ENCODE measurements at places on chromosomes 13 and 19.

GRCh38 chr19:51810223-51810622 lies 15.3 kb downstream of the FPR3 start:
- no peak for DNase-seq

DNA sequence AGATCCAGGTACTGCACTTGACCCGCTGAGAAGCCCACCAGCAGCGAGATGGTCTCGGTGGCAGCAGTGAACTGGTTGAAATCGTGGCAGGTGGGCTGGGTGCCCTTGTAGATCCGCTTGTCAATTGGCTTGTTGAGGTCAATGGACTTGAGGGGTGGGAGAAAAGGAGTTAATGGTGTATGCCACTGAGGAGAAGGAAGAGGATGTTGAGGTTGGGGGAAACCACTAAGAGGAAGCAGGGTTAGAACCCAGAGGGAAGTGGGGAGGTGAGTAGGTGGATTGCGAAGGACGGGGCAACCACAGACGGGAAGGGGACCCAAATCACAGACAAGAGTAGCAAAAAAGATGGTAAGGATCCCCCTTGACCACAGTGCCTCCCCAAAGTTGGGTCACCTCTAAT lies 1.7 kb downstream of the DMWD start:
- DNase-seq = no peak

DNA sequence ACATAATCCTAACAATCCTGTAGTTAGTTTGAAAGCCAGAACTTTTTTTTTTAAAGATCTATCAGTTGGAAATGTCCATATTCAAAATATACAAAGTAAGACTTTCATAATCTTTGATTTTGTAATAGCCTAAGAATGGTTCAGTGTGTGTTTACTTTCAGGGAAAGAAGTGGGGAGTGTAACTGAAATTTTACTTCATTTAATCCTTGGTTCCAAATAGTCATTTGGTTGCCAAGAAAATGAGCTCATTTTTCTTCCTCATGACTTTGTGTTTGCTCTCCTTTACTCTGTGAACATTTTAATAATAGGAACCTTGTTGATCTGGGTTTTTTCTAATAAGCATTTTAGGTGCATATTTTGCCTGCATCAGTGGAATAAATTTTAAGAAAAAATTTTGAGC lies 278.8 kb downstream of the SLITRK6 start:
- DNase-seq = no peak

DNA sequence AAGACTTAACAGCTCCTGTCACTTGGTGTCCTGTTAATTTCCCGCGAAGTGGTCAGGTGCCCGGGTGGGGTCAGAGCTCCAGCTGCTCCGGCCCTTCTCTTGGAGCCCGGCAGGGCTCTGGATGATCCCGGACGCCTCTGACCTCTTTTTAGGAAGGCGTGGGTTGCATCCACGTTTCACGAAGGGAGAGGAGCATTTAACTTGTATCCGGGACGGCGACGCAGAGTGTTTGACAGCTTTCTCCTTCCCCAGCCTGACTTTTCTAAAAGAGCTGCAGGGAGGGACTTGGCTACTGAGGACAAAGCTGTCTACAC lies 656 bp downstream of the ZNF155 start:
- no peak for DNase-seq

DNA sequence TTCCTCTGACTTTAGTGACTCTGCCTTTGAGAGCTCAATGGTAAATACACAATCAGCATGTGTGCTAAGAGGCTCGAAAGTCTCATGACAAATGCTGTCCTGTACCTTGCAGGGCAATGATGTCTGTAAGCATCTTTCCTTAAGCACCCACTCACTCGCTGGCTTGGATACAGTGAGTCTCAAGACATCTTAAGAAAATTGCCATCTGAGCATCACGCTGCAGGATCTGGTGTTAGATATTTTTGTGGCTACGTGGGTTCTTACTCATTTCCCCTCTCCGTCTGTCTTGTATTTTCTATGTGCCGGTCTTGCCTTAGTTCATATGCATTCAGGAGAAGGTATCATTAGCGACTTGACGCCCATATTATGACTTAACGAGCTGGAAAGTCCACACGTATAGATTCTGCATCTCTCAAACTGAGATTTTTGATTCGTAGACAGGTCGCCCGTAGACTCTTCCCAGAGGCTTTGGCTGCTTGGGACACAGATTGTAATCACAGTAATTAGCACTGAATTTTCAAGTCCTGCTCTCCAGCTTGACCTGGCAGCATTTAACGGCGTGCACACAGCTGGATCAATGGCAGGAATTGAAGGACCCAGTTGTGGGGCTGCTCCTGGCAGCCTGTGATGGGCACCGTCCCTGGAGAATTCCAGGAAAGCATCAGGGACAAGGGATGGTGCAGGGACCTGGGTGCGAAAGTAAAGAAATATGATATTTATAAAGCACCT lies 231.2 kb downstream of the ZIC5 start:
- DNase-seq = no peak
